ENCODE measurements at places on chromosomes 7 and 10.

DNA sequence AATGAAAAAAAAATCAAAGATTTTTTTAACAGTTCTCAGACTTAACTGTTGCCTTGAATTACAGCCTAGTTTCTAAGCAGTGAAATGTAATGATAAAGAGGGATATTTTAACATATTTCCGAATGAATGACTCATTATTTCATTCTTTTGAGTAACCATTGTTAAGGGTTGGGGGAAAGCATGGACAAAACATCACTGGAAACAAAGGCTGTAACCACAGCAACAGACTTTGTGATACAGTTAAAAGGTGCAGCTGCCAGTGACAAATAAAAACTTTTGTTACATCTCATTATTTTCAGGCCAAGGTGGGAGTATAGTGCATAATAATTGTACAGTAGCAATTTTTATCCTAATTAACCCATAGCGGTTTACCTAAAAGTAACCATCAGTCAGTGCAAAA is 172.6 kb downstream of the LRRTM3 start:
- no peak for DNase-seq
- H3K4me1 ChIP-seq, result no peaks in the 10 kb centered on the region
- no peak overlapping the region for H3K27ac ChIP-seq
- no peaks in the 10 kb centered on the region for H3K27me3 ChIP-seq

- H3K4me3 ChIP-seq, result no peak overlapping the region
- peak overlapping the region; percentile 62 for H3K27ac ChIP-seq
- H3K36me3 ChIP-seq, result no peaks in the 10 kb centered on the region
- DNase-seq, result no peak
Measured at GRCh38 chr7:37786741-37787569, 61.4 kb upstream of the NME8 start.

DNA sequence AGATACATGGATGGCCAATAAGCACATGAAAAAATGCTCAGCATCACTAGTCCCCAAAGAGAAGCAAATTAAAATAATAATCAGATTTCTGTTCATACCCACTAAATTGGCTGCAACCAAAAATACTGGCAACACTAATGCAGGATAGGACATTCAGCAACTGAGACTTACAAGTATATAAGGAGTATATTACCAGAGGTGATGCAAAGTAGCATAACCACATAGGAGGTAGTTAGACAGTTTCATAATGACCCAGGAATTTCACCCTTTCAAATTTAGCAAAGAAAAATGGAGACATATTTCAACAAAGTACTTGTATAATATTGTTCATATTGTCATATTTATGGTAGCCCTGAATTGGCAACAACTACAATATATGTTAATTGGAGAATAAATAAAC is 727.8 kb downstream of the GRID1 start:
- no peak overlapping the region for H3K4me3 ChIP-seq
- DNase-seq, result no peak
- H3K4me1 ChIP-seq, result no peaks in the 10 kb centered on the region
- no peaks in the 10 kb centered on the region for H3K36me3 ChIP-seq

DNA sequence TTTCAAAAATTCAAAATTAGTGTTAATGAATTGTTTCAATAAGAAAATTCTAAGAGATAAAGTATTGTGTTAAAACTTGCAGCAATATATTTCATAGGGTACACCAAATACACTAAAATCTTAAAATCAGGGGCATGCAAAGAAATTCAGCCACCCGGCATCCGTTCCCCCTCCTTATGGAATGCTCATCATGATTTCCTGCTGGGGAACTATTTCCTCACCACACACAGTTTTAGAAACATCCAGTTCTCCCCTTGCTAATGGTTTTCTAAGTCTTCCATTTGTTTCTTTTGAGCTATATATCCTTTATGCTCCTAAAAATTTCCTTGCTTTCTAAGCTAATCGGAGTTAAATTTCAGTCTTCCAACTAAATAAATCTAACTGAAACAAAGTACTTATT is 60.7 kb downstream of the CHCHD3 start:
- H3K27me3 ChIP-seq, result no peaks in the 10 kb centered on the region
- no peaks in the 10 kb centered on the region for H3K4me1 ChIP-seq
- H3K27ac ChIP-seq, result no peak overlapping the region
- H3K4me3 ChIP-seq, result no peak overlapping the region

DNA sequence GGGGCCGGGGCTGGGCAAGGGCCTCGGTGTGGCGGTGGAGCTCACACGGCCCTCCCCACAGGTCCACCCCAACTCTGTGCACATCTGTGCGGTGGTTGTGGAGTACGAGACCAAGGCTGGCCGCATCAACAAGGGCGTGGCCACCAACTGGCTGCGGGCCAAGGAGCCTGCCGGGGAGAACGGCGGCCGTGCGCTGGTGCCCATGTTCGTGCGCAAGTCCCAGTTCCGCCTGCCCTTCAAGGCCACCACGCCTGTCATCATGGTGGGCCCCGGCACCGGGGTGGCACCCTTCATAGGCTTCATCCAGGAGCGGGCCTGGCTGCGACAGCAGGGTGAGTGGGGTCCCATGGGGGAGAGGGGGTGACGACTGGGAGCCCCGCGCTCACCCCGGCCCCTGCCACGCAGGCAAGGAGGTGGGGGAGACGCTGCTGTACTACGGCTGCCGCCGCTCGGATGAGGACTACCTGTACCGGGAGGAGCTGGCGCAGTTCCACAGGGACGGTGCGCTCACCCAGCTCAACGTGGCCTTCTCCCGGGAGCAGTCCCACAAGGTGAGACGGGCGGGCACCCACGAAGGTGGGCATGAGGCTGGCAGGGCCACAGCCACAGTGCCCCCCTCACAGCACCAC is 8.8 kb downstream of the TMEM120A start:
- H3K27ac ChIP-seq, result no peak overlapping the region
- H3K36me3 ChIP-seq, result peaks cover 11% of the 10 kb centered on the region
- no peak overlapping the region for H3K4me3 ChIP-seq
- no peak for DNase-seq
- peaks cover 3% of the 10 kb centered on the region for H3K4me1 ChIP-seq

DNA sequence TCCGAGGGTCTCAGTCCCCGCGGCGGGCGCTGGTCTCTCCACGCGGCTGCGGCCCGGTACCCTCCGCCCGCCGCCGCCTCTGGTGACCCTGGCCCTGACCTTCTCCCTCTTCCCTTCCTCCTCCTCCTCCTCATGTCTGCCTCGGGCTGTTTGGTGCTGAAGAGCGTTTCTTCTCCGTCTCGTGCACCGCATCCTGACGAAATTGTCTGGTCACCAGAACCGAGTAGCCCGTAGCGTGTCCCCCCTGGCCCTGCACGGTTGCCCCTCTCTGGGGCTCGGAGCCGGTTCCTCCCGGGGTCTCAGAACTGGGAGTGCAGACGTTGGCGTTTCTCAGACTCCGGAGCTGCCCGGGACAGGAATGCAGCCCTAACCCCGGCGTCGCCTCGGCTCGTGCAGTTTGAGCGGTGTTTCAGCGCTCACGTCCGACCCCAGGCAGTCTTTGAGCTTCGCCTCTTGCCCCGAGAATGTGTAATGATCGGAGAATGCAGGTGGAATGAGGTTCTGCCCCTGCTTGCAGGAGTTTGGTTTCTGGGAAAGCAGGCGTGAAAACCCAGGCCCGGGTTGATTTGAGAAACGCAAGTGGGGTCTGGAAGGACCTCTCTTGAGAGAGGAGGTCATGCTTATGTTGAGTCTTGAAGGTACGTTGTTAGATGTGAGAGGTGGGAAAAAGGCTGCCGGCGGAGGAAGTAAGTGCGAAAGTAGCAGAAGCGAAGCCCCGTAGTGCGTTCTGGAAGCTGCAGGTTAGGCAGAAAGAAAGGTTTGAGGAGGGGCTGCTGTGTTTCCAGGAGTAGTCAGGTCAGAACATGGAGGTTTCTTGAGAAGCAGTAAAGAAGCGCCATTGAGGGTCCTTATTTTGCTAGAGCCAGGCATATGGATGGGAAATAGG is 743 bp downstream of the RBM17 start:
- peaks cover 76% of the 10 kb centered on the region for H3K4me1 ChIP-seq
- peak overlapping the region; percentile 98 for H3K4me3 ChIP-seq
- H3K27me3 ChIP-seq, result peaks cover 4% of the 10 kb centered on the region

DNA sequence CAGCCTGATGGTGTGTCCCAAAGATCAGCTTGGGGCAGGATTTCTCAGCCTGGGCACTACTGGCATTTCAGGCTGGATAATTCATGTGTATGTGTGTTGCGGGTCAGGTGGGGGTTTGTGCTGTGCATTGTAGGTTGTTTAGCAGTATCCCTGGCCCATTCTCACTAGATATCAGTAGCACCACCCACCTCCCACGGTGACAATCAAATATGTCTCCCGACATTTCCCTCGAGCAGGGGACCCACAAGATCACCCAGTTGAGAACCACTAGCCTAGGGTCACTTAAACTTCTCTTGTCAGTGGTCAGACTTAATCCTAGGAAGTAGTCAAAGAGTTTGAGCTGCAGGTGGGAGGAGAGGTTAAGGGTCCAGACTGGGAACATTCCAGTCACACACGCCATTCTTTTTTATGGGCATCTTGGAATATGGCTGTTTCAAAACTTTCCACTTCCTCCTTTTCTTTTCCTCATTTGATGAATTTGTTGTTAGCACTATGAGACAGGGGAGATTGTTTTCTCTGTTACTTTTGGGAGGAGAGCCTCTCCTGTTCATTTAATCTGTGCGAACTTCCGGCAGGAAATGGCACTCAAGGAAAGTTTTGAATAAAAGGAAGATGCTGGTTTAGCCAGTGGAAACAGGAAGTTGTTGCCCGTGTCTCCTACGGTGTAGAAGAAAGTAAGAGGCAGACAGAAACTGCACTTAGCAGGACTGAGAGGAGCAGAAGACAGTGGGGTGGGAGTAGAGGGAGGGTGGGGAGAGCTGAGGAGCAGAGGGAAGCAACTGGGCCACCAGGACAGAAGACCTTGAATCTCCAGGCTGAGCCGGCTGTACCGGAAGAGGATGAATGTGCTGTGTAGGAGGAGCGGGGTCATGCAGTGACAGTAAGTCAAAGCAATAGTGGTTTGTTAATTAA is 17.6 kb upstream of the EXOC6 start:
- peak; percentile 29 for DNase-seq
- peak overlapping the region; percentile 61 for H3K4me3 ChIP-seq
- H3K4me1 ChIP-seq, result peaks cover 11% of the 10 kb centered on the region
- peaks cover 6% of the 10 kb centered on the region for H3K27me3 ChIP-seq
- H3K27ac ChIP-seq, result peak overlapping the region; percentile 75

Measured in activated naive CD4-positive, alpha-beta T cell treated with anti-CD3 and anti-CD28 coated beads, Interleukin-2, amount 10 ng/mL, durations not matched to agents 7 days and 5 days (primary cell).